ENCODE measurements at places on chromosomes 16 and 17.

DNA sequence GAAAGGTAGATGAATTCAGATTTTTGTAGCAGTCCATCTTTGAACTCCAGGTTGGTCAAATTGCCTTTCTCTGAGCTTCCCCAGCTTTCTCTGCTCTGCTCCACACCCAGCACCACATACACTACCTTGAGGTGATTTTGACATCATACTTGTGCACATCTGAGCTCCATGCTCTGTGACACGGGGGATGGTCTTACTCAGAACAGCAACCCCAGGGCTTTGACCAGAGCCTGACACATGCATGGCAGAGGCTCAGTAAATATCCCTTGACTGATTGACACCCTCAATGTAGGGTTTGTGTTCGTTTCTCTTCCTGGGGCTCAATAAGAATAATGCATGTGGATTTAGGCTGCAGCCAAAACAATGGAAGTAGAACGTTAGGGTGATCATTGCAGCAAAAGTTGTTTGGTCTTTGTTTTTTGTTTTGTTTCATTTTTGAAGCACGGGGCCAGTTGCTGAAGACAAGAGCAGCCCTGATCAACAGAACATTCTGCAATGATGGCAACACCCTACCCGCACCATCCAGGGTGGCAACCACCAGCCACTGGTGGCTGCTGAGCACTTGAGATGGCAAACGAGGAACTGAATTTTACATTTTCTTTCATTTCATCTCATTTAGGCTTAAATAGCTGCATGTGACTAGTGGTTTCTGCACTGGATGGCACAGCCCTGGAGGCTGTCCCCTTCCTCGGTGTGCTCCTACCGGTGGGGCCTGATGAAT is 224.8 kb upstream of the TNRC6C start:
- DNase-seq: no peak

GRCh38 chr16:9219813-9220212 is 128.4 kb downstream of the HAPSTR1 start:
- DNase-seq: no peak

GRCh38 chr16:84327926-84328505 is 33.3 kb downstream of the WFDC1 start:
- no peak for DNase-seq

DNA sequence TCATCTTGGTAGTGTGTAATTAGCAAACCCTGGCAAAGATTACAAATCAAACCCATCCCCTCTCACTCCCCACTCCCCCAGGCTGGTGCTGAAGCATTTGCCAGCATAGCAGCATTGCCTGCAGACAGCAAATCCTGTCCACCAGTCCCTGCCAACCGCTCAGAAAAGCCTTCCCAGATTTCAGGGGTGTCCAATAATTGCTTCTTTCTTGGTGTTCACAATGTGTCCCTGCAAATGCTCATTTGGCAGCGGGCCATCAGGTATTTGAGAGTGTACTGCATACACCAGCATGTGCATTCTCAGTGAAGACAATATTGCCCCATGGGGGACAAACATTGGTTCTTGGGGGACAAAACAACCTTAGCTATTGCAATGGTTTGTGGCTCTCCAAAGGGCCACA is 28.2 kb downstream of the ORC6 start:
- DNase-seq: no peak

DNA sequence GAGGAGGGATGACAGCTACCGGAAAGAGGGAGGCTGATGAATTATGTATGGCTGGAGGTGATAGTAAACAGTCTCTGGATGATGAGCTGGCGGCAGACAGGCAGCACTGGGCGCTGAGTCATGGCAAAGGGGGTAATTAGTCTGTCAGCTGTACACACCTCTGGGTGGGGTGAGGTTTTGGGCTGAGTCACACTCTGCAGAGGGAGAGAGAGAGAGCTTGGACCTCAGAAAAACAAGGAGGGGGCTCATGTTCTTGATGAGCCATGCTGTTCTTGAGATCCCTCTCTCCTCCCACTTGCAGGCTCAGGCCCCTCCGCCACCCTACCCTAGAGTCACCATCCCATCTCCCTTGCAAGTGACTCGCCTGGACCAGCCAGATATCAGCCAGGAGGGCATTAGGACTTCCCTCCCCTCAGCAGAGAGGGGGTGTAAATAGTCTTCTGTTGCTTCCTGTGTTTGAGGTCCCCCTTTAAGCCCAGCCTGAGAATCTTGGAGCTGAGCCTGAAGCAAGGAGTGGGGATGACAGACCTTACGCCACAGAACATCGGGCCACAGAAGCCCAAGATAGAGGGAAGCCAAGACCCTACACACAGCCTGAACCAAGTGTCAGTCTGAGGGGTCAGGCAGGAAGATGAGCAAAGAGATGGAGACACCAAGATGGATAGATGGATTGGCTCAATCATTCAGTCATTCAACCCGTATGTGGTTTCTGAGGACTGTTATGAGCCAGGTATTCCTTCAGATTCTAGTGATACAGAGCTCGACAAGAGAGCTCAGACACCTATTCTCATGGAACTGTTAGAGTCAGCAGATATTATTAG is 383.2 kb upstream of the CCL2 start:
- DNase-seq: no peak

DNA sequence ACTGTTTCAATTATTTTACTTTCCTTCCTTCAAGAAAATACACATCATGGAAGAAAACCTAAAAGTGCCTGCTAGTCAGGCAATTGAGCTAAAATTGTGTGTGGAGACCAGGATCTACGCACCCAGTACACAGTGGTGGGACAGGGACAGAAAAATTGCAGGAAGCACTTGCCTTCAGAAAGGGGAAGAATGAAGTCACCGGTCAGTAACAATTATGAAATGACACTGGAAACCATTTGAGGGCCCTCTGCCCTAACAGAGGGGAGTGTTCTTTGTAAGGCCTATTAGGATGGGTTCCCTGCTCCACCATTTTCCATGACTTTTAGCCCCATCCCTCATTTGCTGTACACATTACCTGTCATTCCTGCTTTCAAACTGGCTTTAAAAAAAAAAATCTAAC is 4.5 kb upstream of the PHAF1 start:
- DNase-seq: no peak
